ENCODE measurements at places on chromosomes 13 and 19.

- DNase-seq = peak; percentile 34
Measured at GRCh38 chr19:31258211-31259052, 90.8 kb downstream of the TSHZ3 start.

DNA sequence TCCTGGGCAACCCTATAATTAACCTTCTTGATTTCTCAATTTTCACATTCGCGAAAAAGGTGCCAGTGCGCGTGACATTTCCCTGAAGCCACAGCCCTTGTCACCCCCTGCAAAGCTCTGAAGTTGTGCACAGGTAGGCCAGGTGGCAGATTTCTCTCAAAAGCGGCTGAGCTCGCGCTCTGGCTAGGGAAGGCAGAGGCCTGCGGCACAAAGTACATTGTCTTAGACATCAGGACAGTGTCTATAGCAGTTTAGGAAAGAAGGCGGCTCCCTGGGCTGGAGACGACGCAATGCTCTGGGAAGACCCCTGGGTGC lies 42.9 kb upstream of the ZNF14 start:
- DNase-seq = no peak

DNA sequence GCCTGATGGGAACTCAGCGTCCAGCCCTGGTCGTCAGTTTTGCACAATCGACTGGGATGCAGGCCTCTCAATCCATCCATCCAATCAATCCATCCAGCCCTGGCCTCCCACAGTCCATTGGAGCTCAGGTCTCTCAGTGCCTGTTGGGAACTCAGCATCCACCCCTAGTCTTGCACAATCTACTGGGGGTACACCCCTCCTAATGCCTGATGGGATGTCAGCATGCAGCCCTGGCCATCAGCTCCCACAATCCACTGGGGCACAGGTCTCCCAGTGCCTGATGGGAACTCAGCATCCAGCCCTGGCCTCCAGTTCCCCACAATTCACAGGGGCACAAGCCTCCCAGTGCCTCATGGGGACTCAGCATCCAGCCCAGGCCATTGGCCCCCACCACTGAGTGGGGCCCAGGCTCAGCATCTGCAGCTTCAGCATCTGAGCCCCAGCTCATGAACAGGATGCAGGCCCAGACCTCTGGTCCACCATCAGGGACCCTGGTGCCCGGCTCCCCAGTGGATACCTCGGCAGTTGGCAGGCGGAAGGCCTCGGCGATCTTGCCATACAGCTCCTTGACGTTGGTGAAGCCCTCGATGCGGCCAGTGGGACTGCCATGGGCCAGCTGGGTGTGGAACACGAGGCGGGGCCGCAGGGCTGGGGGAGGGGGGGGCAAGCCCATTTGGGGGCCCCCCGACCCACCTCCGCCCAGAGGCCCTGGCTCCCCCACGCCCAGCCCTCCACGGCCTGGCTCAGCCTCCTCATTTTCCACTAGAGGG lies 7.2 kb upstream of the PTGER1 start:
- no peak for DNase-seq

GRCh38 chr13:78024996-78025395 lies 106.4 kb upstream of the EDNRB start:
- DNase-seq = no peak

GRCh38 chr19:18634612-18635297 lies 2.1 kb upstream of the KLHL26 start:
- DNase-seq = no peak

DNA sequence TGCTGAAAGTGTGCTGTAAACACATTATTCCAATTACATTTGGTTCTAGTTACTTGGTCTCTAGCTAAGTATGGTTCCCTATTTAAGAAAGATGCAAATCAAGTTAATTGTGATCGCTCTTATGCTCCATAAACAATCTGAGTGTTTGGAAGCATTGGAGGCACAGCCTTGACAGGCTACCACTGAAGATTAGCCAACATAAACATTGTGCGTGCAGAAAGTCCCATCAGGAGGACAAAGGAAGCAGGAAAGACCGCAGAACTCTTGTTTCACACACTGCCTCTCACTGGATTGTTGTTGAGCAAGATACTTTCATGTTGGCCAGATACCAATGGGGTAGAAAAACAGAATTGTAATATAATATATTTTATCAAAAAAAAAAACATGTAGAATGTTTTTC lies 814.4 kb downstream of the EFNB2 start:
- no peak for DNase-seq

- no peak for DNase-seq
Measured at GRCh38 chr13:27789153-27789494, 3.2 kb upstream of the GSX1 start.

DNA sequence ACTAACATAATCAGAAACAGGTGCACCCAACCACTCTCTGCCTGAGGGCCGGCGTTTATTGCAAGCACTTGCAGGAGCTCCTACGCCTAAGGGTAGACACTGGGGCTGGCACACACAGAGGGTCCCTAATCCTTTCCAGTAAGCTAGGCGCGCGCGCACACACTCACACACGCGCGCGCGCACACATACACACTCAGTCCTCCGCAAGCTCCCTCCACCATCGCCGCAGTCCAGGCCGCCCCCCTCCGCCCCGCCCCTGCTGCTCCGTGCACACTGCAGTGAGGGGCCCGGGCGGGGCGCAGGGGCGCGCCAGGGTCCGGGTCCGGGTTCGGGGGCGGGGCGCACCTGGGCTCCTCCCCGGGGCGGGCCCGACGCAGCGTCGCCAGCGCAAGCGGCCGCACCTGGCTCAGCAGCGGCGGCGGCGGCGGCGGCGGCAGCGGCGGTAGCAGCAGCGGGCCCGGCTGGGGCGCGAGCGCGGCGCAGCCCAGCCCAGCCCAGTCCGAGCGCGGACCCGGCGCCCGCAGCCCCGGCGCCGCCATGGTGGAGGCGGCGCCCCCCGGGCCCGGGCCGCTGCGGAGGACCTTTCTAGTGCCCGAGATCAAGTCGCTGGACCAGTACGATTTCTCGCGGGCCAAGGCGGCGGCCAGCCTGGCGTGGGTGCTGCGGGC lies at the start of gene CAMSAP3:
Gene CAMSAP3, plus strand, starts transcription at position 398 of the 668 bp plus-strand sequence. Its CDS starts 140 bp downstream, at position 538.
- DNase-seq = peak; percentile 87

DNA sequence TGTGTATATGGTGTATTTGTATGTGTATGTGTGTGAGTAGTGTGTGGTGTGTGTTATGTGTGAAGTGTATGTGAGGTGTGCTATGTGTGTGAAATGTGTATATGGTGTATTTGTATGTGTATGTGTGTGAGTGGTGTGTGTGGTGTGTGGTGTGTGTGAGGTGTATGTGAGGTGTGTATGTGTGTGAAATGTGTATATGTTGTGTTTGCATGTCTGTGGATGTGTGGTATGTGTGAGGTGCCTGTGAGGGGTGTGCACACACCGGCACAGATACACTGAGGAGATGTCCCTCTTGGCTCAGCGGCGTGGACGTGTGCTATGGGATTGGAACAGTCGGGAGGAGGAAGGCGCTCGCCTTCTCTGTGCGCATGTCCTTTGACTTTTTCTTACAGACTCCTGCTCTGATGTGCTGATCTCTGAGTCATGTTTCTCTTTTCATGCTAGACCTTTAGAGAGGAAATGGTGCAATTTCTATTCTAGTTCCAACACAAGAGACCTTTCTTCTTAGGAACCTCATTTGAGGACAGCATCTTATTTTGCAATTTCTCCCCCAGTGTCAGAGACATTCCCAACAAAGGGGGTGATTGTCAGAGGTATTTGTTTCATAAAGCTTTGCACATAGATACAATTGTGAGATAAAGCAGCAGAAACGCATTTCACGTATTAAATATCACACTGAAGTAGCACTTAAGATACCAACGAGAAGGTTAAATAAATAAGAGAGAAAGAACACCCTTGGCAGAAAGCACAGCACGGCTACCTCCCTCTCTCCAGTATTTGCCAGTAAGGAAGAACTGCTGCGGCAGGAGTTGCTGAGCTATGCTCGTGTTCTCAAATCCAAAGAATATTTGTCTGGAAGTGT lies 11.3 kb upstream of the TNFRSF19 start:
- DNase-seq = no peak

DNA sequence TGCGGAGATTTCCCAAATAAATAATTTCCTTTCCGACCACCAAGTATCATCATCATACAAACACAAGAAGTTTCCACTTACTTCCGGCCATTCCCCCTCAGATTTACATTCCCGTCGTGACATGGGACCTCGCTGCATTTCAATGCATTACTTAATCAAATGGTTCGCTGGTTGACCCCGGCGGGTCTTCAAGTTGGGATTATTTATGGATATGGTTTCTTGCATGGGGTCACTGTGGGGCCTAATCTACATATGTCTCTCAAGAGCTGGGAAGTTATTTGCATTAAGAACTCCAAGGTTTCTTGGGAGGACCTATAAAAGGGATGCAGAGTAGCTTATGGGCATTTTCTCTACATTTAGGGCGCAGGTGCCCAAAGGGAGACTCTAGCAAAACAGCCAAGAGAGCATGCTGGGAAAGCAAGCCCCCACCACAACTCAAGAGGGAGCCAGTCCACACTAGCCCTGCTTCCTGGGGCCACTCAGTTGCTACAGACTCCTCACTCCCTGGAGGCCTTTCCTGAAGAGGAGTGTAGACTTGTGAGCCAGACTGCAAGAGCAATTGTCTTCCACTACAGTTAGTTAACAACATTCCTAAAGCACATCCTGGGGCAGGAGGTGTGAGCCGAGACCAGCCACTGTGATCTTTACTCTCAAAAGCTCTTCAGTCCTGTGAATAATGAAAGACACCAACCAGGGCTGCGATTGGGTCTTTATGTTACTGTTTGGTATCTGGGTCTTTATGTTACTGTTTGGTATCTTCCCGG lies 125.3 kb downstream of the KATNAL1 start:
- DNase-seq = no peak

GRCh38 chr13:53015971-53016370 lies 12.6 kb upstream of the OLFM4 start:
- no peak for DNase-seq

Data from ecto neural progenitor cell (in vitro differentiated cells).